Amniotic stem cell (primary cell): ENCODE measurements at places on chromosomes 16 and 17.

DNA sequence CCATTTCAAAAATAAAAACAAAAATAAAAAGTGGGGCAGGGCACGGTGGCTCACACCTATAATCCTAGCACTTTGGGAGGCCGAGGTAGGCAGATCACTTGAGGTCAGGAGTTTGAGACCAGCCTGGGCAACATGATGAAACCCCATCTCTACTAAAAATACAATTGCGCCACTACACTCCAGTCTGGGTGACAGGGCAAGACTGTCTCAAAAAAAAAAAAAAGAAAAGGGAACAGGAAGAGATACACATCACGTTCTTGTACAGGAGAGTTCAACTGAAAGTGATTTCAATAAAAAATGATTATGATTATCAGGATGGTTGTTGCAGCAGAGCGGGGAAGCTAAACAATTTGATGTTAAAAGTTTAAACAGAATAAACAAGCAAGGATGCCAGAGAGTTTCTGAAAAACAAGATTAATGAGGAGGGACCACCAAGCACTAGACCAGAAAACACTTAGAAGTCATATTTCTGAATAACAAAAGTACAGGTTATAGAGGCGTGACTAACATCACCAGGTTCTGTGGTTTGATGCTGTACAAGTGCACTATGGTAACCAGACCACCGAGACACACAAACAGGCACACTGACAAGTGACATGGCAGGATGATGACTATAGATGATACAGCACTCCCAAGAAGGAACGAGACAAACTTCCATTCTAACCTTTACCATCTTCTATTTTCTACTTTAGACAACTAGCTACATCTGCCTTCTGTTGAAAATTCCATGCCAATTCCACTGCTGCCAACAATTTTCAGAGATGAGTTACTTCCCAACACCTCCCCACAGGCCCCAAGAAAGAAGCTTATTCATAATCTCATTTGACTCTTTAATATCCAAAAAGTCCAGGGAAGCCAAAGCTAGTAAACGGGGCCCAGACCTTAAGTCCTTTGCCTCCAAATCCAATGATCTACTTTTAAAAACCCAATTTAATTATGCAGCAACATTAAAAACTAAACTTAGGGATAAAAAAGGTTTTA is 11.8 kb downstream of the DNAJA2 start:
- no peak for DNase-seq

DNA sequence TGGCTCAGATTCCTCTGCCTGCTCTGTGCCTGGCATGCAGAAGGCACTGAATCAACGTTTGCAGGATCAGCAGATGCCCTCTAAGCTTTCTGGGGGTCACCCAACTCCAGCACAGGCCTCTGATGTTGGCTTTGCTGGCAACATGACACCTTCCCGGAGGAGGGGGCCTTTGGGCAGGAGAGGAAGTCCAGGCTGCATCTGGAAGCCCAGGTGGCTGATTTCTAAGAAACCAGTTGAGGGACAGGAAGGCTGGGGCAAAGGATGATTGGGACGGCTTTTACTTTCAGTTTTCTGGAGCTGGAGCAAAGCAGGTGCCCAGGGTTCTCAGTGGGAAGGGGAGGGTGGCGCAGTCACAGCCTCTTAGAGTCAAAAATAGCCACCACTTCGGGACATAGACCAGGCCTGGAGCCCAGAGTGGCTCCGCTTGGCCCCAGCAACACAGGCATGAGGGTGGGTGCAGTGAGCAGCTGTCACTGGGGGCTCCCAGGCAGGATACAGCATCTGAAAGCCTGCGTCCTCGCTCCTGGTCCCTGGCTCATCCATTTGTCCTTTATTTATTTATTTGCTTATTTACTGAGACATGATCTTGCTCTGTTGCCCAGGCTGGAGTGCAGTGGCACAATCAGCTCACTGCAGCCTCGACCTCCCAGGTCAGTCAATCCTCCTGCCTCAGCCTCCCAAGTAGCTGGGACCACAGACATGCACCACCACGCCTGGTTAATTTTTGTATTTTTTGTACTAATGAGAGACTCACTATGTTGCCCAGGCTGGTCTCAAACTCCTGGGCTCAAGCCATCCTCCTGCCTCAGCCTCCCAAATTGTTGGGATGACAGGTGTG is 15.1 kb downstream of the SOCS1 start:
- no peak for DNase-seq

DNA sequence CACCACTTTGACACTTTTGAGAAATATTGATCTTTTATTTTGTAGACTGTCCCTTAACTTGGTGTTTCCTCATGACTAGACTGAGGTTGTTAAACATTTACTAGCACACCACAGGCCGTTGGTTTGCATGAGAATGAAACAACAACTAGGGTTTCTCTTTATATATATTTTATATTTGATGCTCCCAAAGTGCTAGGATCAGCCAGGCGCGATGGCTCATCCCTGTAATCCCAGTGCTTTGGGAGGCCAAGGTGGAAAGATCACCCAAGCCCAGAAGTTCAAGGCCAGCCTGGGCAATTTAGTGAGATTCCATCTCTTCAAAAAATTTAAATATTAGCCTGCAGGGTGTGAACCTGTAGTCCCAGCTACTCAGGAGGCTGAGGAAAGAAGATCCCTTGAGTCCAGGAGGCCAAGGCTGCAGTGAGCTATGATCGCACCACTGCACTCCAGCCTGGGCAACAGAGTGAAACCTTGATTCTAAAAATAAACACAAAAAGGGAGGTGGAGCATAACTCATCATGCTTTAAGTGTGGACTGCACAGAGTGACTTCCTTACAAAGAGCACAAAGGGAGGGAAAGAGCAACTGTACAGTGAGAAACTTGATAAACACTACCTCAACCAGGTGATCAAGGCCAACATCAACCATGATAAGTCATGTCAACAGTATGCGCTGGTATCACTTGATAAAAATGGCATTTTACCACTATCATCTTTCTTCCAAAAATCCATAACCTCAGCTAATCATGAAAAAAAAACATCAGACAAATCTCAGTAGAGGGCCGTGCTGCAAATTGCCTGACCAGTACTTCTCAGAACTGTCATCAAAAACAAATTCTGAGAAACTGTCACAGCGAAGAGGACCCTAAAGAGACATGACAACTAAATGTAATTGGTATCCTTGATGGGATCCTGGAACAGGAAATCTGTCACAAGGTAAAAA is 72.8 kb upstream of the ATF7IP2 start:
- no peak for DNase-seq

- no peak for DNase-seq
These were observed 5.9 kb downstream of the ANKFN1 start for GRCh38 chr17:56158915-56159825.

DNA sequence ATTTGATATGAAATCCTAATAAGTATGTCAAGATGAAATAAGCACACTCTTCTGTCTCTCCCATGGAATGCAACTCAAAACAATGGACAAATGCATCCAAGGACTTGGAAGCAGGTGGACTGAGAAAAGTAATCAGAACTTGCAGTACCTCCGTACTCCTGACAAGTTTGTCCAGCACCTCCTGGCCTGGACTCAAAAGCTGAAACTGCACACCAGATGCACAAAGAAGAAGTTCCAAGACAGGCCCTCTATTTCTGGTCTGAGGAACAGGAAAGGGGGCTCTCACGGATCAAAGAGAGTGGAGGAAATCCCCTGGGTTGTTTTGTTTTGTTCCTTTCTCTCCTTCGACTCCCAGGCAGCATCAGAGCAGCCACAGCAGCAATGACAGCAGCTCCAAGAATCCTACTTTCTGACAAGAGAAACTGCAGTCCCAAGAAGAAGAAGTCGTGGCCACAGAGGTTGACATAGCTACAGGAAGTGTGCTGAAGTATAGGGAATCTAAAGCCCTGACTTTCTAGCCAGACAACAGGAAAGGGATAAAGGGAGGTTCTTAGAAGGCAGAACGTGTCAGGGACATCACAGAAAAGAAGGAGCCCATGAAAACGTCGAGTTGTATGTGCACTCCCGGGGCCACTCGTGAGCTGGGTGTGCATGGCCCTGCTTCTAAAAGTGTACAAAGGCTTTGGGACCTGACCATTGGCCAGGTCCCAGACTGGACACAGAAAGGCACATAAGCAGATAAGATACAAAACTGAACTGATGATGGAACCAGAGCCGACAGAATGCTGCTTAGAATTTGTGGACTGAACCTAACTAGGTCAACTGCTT is 29.3 kb downstream of the AKAP10 start:
- no peak for DNase-seq
